ENCODE measurements at places on chromosomes 6 and 20.

DNA sequence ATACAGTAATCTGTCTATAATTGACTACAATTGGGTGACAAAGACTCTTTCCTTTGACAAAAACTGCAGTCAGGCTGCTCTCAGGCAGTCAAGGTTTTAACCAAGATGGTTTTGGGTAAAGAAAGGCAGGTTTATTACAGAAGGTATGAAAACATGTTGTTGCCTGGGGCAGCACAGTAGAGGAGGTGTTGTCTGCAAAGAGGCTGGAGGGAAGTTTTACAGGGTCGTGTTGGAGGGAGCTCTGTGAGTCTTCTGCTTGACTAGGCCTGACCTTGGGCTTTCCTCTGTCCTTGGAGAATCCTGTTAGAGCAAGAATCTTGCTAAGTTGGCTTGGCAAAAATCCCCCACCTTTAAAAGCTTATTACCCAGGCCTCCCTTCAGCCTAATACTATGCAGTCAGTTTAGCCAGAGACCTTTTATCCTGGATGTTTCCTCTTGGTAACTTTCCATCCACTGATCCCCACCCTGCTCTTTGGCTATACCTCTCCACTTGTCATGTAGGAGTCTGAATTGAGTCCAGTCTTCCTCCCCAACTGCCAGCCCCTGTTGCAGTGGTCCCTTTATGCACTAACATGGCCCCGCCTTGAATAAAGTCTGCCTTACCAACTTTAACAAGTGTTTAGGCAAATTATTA, 143.0 kb upstream of the SLC22A16 start:
- DNase-seq = no peak

DNA sequence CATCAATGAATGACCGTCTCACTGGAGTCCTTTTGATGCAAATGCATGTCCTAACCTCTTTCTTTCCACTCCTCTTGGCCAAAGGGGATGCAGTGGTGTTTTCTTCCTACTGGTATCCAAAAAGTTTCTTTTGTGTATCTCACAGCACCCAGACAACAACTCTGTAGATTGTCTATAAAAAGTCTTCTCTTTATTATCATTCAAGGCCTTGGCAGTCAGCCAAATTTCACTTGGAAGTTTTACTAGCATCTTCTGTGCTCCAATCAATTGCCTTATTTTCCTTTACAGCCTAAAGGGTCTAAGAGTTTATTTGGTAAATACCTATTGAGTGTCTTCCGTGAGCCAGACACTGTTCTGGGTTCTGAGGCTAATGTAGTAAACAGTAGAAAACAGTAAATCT, 150.2 kb upstream of the RNF217 start:
- DNase-seq = no peak

DNA sequence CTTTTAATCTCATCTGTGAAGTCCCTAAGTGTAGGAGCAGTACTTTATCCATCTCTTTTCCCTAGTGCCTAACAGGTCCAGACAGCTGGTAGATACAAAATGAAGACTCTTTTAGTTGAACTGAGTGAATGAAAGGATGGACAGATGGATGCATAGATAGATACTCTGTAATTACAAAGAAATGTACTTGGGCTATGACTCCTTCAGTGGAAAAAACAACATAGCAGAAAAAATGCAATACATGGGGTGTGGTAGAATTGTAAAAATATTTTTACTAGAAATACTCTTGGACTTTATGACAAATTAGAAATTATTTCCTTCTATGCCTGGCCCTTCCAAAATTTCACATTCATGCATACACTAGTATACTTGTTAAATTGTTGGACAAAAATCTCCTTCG, 29.3 kb downstream of the KCNQ5 start:
- no peak for DNase-seq

DNA sequence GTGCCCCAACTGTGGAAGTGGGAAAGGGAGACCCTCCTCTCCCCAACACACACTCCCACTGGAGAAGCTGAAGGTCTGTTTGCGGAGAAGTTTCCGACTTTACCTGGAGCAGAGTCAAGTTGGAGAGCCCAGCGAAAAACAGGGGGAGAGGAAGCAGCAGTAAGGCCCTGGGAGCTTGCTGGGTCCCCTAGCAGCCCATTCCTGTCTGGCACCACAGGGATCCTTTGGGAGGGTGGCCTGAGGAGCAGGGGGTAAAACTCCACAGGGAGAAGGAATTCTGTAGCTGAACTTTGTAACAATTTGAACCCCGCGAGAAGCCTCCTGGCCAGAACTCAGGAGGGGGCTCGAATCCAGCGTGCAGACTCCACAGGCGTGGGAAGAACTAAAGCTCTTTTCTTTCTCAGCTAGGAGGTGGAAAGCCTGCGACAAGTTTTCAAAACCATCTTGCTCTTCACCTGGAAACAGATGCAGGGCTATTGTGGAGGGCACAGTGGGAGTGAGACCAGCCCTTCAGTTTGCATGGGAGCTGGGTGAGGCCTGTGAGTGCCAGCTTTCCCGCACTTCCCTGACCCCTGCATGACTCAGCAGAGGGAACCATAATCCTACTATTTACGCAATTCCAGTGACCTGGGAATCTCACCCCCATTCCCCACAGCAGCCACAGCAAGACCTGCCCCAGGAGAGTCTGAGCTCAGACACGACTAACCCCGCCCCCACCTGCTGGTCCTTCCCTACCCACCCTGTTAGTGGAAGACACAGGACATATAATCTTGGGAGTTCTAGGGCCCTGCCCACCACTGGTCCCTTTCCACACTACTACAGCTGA, 25.8 kb downstream of the SERPINB9 start:
- no peak for DNase-seq

GRCh38 chr20:18176318-18176785, 38.7 kb downstream of the KAT14 start:
- no peak for DNase-seq

GRCh38 chr6:119436583-119436982, 87.0 kb upstream of the MAN1A1 start:
- no peak for DNase-seq

GRCh38 chr6:139423037-139423703, 48.7 kb upstream of the CITED2 start:
- no peak for DNase-seq

DNA sequence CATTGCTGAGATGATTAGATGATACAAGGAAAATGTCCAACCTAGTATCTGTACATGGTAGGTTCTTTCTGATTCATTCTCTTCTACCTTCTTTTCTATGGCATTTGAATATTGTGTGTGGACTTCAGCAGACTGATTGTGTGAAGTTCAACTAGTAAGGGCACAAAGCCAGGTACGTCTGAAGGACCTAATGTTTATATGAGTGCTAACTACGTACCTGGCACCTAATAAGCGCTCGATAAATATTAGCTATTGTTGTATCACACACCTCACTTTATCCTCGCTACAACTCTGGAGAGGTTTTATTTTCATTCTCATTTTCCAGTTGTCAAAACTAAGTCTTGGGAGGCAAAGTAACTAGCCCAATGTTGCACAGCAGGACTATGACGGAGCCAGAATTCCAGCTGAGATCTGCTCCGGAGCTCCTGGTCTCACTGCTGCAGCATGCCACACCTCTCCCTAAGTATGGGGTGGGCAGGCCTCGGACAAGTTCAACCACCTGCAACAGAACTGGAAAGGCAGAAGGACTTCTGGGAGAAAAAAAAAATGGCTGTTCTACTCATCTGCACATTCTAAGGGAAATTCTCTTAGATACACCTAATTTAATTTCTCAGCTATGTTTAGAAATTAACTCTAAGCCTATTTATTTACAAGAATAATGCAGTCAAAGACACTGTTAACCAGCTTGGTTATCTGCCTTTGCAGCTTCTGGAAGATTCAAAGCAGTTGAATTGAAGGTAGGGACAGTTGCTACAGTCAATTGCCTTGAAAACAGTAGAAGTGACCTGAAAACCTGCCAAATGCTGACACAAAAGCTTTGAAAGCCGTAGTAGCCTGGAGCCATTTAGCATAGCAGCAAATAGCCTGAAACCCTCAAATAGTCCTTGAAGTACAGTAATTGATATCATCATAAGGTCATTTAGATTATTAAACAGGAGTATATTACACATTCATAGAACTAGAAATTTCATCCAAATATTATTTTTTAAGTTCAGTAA, 165.0 kb downstream of the PDE7B start:
- DNase-seq = no peak

DNA sequence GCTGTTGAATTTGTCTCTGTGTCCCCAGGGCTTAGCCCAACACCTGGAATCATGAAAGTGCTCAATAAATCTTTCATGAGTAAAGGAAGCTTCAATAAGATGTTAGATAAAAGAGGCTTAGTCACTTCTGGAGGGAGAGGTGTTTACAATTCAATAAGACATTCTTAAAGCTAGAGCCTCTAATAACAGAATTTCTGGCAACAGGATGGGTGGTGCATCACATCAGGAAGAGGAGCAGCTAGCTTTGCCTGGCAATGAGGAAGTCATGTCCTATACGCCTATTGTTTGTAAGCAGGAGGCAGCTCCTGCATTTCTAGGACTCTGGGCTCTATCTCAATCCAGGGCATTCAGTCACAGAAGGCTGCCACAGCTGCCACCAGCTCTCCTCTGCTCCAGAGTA, 638.5 kb downstream of the EPM2A start:
- no peak for DNase-seq

DNA sequence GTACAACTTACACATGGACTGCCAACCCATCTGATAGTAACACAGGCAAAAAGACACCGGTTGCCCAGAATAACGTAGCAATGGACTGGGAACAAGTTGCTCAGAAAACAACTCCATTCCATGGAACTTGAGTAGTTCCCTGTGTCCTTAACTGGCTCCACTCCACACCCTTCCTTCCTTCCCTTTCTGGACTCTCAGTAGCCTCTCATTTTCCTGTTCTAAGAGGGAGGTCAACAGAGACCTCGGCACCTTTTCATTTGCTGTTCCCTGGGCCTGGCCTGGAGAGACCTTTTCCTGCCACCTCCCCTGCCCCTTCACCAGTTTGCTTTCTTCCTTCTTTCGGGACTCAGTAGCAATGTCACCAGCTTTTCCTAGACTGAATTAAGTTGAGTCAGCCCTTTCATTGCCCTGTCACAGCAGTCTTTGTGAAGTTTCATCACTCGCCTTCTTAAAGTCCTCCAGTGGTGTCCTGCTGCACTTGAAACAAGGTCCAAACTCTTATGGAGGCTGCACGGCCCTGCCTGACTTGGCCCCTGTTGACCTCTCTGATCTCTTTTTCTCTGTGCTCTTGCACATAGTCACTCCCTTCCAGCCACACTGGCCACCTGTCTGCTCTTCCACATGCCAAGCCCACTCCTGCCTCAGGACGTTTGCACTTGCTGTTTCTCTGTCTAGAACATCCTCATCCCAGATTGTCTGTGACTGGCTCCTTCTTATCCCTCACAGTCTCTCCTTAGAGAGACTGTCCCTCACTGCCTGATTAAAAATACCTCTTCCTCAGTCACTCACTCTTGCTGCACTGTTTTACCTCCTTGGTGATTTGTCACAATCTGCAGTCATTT, 90.8 kb downstream of the KCNB1 start:
- DNase-seq = no peak

- no peak for DNase-seq
These were observed 2.7 kb upstream of the ZNFX1 start for GRCh38 chr20:49280463-49281058.

GRCh38 chr20:16004108-16004854, 569.0 kb downstream of the KIF16B start:
- DNase-seq = no peak

GRCh38 chr6:57029213-57029612, 17.3 kb upstream of the KIAA1586 start:
- DNase-seq = no peak

DNA sequence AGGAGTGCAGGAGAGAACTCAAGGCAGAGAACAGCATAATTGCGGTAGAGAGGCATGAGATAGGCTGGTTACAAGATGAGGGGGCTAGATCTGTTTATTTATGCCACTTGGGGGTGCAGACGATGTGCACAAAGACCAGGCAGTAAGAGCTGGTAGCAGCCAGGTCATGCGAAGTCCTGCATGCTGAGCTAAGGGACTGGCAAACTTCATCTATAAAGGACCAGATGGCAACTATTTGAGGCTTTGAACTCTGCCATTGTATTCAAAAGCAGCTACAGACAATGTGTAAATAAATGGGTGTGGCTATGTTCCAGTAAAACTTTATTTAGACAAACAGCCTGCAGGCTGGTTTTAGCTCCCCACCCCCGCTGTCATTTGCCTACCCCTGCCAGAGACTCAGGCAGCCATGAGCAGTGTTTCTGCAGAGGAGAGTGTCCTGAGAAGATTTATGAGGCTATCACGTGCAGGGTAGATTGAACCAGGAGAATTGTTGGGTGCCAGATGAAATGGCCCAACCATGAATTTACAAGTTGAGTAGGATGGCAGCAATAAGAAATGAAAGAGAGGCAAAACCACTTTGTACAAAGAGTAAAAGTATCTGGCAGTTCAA, 253.4 kb upstream of the MOCS1 start:
- DNase-seq = no peak

GRCh38 chr20:64167676-64168075, 3.4 kb downstream of the MYT1 start:
- no peak for DNase-seq

DNA sequence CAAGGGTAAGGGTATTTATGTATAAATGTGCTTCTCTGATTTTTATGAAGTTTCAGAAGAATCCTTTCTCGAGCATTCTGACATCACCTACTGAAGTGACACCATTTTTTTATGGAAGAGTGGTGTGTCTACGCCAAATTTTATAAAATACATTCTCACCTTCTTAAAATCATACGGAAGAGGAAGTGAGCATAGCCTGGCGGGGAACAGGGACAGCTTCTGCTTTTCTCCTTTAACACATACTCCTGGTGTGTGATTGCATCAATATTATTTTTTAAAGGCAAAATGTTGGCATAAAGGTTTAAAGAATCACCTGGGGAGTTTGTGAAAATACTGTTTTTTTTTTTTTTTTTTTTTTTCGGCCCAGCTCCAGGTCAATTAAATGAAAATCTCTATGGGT, 733.6 kb upstream of the MAN1A1 start:
- no peak for DNase-seq

- DNase-seq = no peak
These were observed 111.9 kb downstream of the ARMC2 start for GRCh38 chr6:108959972-108960582.

- no peak for DNase-seq
These were observed 29.7 kb downstream of the VEGFA start for GRCh38 chr6:43799551-43800297.

DNA sequence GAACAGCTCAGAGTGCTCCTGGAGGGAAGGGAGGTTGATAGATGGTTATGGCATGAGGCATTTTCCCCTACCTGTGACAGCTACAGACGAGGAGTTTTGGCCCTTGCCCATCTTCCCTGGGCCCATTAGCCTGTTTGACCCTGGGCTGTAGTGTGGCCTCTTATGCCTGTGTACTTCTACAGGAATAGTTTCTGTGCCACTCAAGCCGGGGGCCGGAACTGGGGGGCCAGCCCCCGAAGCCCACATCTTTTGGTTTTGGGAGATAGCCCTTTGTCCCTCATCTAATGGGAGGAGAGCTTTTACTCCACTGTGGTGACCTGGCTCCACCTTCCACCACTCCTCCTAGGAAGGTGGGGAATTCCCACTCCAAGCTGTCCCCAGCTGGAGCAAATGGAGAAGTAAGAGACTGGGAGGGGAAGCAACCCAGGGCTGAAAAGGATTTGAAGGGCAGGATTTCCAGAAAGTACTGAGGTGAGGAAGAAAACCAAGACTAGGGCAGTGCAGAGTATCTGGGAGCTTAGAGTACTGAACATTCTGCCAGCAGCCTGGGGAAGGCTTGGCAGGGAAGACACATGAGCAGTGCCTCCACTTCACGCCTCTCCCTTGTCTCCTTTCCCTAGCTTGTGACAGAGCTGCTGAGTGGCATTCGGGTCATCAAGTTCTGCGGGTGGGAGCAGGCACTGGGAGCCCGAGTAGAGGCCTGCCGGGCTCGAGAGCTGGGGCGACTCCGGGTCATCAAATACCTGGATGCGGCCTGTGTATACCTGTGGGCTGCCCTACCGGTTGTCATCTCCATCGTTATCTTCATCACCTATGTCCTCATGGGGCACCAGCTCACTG, 6.9 kb downstream of the ABCC10 start:
- DNase-seq = no peak

Data from stimulated activated CD4-positive, alpha-beta T cell treated with anti-CD3 and anti-CD28 coated beads, Interleukin-15, amount 100 ng/mL, for 48 hours (primary cell).